ENCODE measurements at places on chromosomes 7 and 10. TPM values are rescaled to one million over a fixed set of nuclear protein-coding genes. Genes with fewer than 3 reads are reported as not detected.

GRCh38 chr10:18043148-18044006 lies 91.7 kb downstream of the SLC39A12 start:
- DNase-seq: no peak

- no peak for DNase-seq
These were observed 913.8 kb downstream of the KCNMA1 start for GRCh38 chr10:76723844-76724243.

CAMK1D gene
- 8.4 TPM for polyA plus RNA-seq

DNA sequence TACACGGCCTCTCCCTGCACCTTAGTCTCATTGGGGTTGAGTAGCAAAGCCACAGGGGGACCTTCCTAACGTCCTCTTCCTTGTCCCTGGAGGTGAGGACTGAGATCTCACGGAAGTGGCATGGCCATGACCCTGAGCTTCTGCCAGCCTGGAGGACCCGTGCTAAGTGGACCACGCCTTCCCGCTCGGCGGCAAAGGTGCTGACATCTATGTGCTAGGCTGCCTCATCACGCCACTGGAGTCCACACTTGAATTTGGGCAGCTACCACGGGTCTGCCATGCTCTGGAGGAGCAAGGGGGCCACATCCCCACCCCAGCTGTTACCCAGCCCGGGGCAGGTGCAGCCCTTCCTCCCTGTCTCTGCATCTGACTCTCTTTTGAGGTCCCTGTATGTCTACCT lies 15.3 kb downstream of the GHRHR start:
- DNase-seq: no peak

GRCh38 chr10:122273966-122274545 lies 3.0 kb downstream of the BTBD16 start:
- DNase-seq: no peak

DNA sequence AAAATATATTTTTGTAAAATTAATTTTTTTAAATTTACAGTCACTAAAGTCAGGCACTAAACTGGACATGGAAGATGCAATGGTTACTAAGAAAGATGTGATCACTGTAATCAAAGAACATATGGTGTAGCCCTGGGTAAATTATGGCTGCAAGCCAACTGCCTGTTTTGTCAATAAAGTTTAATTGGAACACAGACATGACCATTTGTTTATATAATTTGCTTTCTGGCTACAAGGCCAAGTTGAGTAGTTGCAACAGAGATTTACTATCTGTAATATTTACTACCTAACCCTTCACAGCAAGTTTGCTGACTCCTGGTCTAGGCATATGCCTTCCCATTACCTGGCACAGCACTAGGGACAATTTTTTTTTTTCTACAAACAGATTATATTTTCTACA lies 448.9 kb downstream of the ADRA2A start:
- no peak for DNase-seq

DNA sequence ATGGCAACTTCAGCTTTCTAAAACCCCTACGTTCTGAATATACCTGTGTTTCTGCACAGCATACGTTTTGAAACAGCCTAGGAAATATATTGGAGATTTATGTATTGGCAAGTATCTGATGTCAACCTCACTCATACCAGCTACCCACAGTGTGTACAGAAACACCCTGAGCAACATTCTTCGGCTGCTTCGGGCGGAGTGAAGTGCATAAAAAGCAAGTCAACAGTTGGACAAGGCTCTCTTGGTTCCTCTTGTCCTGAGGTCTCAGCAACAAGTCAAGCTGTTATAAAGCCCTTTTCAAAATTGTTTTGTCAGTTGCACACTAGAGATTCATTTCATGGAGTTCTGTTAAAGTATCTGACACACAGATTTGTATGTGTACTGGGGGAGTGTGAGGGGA lies 40.0 kb upstream of the PAPSS2 start:
- peak; percentile 14 for DNase-seq

DNA sequence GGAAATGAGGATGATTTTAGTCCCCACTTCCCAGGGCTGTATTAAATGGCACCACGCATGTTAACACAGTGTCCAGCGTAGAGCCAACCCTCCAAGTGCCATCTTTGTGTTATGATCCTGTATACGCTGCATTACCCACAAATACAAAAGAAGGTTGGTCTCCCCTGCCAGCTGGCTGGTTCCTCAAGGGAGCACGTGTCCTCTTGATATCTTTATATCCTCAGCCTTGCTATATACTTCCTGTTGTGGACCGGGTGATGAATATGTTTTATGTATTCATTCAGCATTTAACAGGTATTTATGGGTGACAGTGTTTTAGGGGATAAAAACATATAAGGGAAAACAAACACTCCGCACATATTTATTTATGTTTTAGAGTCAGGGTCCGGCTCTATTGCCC lies 23.2 kb upstream of the PRRT4 start:
- no peak for DNase-seq

DNA sequence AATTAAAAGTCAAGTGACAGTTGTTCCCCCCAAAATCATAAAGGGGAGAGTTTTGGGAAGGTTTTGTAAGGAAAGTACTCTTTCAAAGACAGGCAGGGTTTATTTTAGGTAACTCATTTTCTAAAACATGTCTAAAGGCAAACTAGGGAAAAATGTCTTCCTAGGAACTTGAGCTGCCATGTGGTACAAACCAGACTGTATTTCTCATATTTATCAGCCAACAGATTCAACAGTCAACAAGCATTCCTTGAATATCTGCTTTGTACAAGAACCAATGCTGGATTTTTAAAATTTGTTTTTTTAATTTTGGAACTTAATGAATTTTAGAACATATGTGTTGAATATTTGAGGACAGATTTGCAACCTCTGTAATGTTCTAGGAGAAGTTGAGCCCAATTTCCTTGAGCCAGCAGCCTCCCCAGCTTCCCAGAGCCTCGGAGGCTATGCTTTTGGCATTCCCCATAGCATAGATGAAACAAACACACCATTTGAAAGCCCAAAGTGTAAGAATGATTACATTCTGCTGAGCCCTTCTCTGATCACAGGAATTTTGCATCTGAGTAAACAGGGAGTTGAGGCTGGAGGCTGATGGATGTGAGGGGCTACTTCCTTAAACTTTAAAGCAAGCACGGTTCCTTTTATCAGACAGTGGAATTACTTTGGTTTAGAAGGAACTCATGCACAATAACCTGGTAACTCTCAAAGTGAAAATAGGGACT lies 345.1 kb downstream of the RNLS start:
- no peak for DNase-seq

OR2A1 gene
- 0.94 TPM for polyA plus RNA-seq

DNA sequence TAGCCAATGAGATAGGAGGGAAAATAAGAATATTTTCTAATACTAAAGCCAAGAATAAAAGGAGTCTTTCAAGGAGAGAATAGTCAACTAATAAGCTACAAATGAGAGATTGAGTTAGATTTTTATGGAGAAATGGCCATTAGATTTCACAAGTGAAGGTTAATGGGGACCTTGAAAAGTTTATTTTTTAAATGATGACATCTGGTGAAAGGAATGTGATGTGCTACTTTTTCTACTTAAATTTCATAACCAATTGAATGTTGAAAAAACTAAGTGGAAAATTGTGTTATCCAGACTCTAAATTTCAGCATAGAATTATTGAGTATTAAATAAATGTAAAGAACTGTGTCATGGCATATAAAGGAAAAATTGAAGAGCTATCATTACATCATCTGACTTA lies 125.7 kb downstream of the TSPAN12 start:
- DNase-seq: no peak

DNA sequence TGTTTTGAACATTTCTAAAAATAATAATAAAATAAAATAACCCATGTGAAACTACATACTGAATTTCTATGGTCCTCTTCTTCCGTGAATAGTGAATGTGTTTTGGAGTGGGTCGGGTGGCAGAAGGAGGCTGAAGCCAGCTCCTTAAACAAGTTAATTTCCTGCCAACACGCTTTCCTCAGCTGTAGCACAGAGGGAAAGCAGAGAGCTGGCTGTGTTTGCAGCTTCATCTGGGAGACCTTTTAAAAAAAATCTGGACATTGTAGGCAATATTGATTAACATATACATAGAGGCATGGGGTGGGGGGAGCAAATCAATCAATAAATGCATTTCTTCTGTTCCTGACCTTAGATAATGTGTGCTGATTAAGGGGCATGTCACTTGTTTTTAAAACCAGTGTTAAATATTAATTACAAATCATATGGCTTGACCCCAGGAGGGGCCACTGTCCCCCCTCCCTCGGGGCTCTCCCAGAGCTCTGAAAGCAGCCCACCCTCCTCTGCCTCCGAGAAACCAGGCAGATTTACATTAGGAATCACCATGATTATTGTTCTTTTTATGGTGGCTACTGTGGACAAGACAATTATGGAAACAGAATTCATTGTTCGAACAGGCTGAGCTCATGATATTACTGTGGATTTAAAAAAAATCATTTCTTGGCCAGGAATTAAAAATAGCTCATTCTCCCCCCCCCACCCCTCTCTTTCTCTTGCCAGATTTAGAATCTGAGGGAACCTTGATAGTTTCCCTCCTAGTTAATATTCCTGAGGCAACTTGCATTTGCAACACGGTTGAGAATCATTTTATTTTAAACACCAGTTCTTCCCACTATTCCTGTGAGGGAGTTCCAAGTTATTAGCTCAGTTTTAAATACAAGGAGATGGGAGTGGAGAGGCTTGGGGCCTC lies 100.5 kb upstream of the CARD11 start:
- DNase-seq: no peak

DGKB gene
- polyA plus RNA-seq: 1.3 TPM

DNA sequence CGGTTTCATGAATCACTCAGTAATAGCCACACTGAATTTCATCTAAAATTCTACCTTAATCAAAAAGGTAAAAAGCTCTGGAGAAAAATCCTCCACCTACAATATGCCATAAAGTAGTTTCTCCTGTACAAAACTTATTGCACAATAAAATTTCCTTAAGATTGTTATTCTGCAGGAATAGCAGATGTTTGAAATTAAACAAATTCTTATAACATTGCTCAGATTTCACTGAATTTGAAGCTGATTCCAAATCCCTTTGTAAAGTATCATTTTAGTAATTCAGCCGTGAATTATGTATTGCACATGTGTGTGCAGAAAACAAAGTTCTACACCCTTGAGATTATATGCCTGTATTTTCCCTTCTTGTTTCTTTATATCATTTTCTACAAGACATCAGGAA lies 123.8 kb downstream of the AMPH start:
- DNase-seq: no peak

- no peak for DNase-seq
These were observed 66.1 kb downstream of the MCMBP start for GRCh38 chr10:119806334-119807130.

DNA sequence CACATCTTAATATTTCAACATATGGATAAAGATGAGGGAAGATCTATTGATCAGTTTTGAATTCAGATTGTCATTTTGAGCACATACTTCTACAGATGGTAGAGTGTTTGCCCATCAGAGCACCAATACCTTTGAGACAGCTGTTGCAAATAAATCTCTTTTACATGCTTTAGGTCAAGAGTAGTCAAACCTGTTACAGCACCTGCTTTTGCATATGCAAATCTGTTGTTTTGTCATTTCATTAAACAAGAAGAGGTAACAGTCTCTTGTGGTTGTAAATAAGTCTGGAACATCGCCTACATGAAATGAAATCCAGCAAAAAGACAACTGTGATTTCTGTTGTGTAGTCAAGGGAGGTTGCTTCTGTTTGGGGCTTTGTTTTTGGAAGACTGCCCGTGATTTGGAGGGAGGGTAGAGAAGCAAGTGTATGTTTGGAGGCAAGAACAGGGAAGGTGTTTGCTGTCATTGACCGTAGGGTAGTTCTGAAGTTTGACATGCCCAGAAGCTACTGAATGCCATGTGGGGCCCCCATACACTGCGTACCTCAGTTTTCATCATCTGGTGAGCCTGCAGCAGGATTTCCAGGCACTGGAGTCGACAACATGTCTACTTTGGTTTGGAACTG lies 233.6 kb upstream of the PPP1R3A start:
- DNase-seq: no peak

GRCh38 chr10:102117391-102118159 lies 2.6 kb downstream of the LDB1 start:
- peak; percentile 86 for DNase-seq

- no peak for DNase-seq
These were observed 16.3 kb upstream of the LFNG start for GRCh38 chr7:2503056-2503941.

Measured in large intestine (tissue), 12 donors.